ENCODE measurements at places on chromosomes 1 and 21. TPM values are rescaled to one million over a fixed set of nuclear protein-coding genes. Genes with fewer than 3 reads are reported as not detected.

DNA sequence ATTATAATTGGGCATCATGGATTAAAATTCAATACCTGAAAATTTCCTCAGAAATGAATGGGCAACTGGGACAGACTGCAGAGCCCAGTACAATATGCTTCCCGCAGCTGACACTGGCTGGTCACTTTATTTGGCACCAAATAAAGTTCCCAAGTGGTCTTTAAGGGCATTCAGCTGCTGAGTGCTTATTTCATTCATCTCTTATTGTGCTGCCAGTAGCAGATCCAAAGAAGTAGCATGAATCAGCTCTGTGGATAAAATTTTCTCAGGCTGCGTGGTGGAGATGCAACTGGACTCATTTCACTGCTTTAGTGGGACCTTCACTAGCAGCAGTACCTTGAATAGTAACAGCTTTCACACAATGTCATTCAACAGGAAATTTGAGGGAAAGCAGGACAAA lies 226.3 kb upstream of the ADGRL2 start:
- no peaks in the 10 kb centered on the region for H3K36me3 ChIP-seq
- no peaks in the 10 kb centered on the region for H3K27me3 ChIP-seq
- no peaks in the 10 kb centered on the region for H3K4me1 ChIP-seq
- no peak for DNase-seq
- H3K27ac ChIP-seq, result no peak overlapping the region

- H3K36me3 ChIP-seq, result no peaks in the 10 kb centered on the region
- DNase-seq, result no peak
- H3K4me3 ChIP-seq, result no peak overlapping the region
Observed at GRCh38 chr21:33810766-33811165, 104.8 kb downstream of the ATP5PO start.

- DNase-seq, result no peak
- peaks cover 45% of the 10 kb centered on the region for H3K36me3 ChIP-seq
- no peaks in the 10 kb centered on the region for H3K27me3 ChIP-seq
Observed at GRCh38 chr1:227576189-227576588, 12.8 kb downstream of the ZNF678 start.

DNA sequence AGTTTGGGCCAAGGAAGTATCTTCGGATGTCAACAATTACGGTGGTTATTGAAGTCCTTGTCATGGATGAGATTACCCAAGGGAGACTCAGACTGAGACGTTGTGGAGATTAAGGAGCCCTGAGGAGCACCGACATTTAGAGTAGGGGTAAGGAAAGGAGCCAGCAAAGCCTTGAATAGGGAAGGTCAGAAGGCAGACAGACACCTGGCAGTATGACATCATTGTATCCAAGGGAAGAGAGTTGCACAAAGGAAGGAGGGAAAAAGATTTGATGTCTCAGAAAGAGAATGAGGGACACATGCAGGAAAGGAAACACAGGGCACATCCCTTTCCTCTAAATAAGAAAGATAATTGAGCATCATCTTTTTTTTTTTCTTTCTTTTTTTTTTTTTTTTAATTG lies 11.7 kb downstream of the LAMC2 start:
- H3K27me3 ChIP-seq, result peaks cover 12% of the 10 kb centered on the region
- DNase-seq, result no peak
- no peaks in the 10 kb centered on the region for H3K36me3 ChIP-seq
- H3K27ac ChIP-seq, result no peak overlapping the region
- no peak overlapping the region for H3K4me3 ChIP-seq

DNA sequence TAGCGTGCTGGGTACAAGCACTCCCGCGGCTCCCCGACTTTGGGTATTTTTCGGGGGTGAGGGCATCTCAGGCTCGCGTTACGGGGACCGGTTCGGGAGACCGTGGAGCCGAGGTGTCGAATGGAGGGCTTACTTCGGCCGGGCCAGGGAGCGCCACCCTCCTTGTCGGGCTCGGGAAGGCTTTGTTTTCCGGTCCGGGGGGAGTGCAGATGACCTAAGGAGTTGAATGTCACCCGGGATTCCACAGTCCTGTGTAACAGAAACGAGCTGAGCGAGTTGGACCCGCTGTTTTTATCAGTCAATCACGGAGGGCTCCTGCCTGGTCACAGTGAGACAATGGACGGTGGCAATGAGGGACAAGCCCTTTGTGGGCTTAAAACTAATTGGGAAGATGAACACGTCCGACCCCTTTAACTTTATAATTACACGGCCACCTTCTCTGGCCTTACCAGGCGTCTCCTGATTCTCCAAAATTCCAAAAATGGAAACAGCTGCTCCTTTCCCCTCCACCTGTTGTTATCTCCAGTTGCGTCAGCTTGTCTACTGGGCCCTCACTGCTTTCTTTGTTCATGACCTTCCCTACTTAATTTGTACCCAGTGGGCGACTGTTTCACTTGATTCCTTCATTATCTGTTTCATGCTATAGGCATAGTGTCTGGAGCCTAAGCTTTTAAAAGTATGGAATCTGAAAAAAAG lies 929 bp upstream of the TRIM45 start:
- no peaks in the 10 kb centered on the region for H3K36me3 ChIP-seq
- peak overlapping the region; percentile 71 for H3K4me3 ChIP-seq
- no peak overlapping the region for H3K27ac ChIP-seq
- DNase-seq, result no peak

- no peak overlapping the region for H3K27ac ChIP-seq
- no peak overlapping the region for H3K4me3 ChIP-seq
- H3K27me3 ChIP-seq, result no peaks in the 10 kb centered on the region
- no peaks in the 10 kb centered on the region for H3K4me1 ChIP-seq
- no peaks in the 10 kb centered on the region for H3K36me3 ChIP-seq
Observed at GRCh38 chr21:28754127-28754611, 238.5 kb downstream of the LTN1 start.

GRCh38 chr1:181126871-181127587 lies 38.5 kb downstream of the IER5 start:
- H3K36me3 ChIP-seq, result no peaks in the 10 kb centered on the region
- H3K4me1 ChIP-seq, result peaks cover 12% of the 10 kb centered on the region
- DNase-seq, result no peak
- H3K27me3 ChIP-seq, result peaks cover 8% of the 10 kb centered on the region
- H3K27ac ChIP-seq, result no peak overlapping the region

DNA sequence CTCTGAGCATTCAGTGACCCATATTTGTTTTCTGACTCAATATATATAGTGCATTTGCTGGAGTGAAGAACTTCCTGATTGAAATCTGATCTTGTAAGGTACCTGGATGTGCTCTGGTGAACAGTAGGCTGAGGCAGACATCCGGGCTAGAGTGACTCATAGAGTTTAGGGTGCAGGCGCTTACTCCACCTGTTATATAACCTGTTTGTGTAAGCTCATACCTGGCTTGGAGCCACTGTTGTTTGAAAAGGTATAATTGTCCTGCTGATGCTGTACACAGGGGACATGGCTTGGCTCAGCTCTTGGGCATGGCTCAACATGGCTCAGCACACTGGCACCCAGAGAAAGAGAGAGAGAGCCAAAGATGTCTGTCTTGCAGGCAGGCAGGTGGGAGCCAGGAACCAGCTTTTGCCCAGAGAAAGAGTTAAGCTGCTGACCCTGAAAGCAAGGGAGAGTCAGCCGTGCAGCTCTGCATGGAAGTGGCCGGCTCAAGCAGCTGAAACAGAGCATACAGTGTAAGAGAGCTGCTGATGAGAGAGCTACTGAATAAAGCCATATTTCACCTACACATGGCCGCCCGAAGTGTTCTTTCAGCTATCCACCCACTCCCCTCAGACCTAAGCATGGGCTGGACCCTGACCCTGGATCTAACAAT lies 43.2 kb downstream of the GJA5 start:
- H3K27me3 ChIP-seq, result peaks cover 15% of the 10 kb centered on the region
- peaks cover 9% of the 10 kb centered on the region for H3K4me1 ChIP-seq
- no peak overlapping the region for H3K27ac ChIP-seq
- H3K4me3 ChIP-seq, result no peak overlapping the region
- H3K36me3 ChIP-seq, result no peaks in the 10 kb centered on the region

DNA sequence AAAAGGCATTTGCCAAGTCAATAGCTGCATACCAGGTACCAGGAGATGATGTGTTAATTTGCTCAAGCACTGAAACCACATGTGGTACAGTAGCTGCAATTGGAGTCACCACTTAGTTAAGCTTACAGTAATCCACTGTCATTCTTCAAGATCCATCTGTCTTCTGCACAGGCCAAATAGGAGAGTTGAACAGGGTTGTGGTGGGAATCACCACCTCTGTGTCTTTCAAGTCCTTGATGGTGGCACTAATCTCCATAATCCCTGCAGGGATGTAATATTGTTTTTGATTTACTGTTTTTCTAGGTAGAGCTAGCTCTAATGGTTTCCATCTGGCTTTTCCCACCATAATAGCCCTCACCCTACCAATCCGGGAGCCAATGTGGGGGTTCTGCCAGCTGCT lies 91.9 kb downstream of the FCRL5 start:
- no peak overlapping the region for H3K27ac ChIP-seq
- H3K4me1 ChIP-seq, result no peaks in the 10 kb centered on the region
- no peak overlapping the region for H3K4me3 ChIP-seq
- peaks cover 5% of the 10 kb centered on the region for H3K27me3 ChIP-seq

DNA sequence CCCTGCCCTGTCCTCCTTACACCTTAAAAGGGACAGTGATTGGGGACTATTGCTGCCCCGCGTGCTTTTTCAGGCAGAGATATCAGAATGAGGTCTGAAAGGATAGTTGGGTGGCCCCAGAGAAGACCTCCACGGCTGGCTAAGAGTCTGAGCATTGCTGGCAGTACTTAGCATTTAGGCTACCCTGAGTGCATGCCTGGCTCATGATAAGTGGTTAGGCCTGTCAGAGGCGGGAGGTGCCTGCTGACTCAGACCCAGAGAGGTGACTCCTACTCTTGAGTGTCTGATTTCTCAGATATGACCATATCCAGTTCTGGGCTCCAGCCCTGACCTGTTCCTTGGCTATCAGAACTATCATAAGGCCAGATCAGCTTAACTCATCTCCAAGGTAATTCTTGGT lies 213.7 kb downstream of the PBX1 start:
- no peak overlapping the region for H3K27ac ChIP-seq
- no peaks in the 10 kb centered on the region for H3K4me1 ChIP-seq
- no peak overlapping the region for H3K4me3 ChIP-seq
- H3K36me3 ChIP-seq, result no peaks in the 10 kb centered on the region

NBPF4 gene
- 0.21 TPM for total RNA-seq

CNIH3 gene
- total RNA-seq, result 1.5 TPM

CLCA1 gene
- total RNA-seq, result not detected
